ENCODE measurements at places on chromosomes 5 and 9.

GRCh38 chr5:131538177-131538593, 96.8 kb downstream of the RAPGEF6 start:
- no peak for DNase-seq

GRCh38 chr9:131943351-131943841, 136.3 kb downstream of the MED27 start:
- DNase-seq = no peak

- DNase-seq = no peak
Observed at GRCh38 chr5:80781356-80781755, 126.6 kb upstream of the DHFR start.

GRCh38 chr9:128208946-128209669, 5.9 kb downstream of the DNM1 start:
- DNase-seq = no peak

GRCh38 chr5:6675784-6676491, 37.3 kb upstream of the TENT4A start:
- no peak for DNase-seq
